Progenitor cell of endocrine pancreas (in vitro differentiated cells): ENCODE measurements at places on chromosomes 6 and 20. TPM values are rescaled to one million over a fixed set of nuclear protein-coding genes. Genes with fewer than 3 reads are reported as not detected.

- no peak for DNase-seq
These were observed 34.6 kb upstream of the HLA-G start for GRCh38 chr6:29793036-29793356.

The TP53TG5 gene
- not detected in 2 replicates for total RNA-seq

GRCh38 chr6:74937936-74938335, 267.9 kb downstream of the COL12A1 start:
- no peak for DNase-seq

DNA sequence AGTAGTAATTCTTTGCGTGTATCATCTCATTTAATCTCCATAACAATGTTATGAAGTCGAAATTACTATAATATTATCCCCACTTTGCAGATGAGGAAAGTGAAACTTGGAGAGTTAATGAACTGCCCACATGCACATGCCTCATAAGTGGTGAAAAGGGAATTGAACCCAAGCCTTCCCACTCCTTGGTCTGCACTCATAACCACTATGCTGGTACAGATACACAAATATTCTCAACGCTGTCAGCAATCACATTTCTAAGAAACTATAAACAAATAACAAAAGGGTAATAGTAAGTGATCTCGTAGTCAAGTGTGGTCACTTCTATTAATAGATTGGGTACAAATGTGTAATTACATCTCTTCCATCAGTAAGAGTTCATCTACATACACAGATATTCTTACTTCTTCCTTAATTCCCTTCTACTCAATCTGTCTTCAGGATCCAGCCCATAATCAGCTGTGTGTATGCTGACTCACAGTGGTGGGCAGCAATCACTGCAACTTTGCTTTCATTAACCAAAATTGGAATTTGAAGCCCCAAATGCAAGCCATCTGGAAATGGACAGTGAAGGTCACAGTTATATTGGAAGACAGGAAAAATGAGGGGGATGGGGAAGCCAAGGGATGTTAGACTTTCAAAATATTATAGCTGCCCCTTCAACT, 6.6 kb downstream of the PRSS35 start:
- DNase-seq, result no peak

The RGS17 gene
- 1.7 and 2.6 TPM in 2 replicates for total RNA-seq

DNA sequence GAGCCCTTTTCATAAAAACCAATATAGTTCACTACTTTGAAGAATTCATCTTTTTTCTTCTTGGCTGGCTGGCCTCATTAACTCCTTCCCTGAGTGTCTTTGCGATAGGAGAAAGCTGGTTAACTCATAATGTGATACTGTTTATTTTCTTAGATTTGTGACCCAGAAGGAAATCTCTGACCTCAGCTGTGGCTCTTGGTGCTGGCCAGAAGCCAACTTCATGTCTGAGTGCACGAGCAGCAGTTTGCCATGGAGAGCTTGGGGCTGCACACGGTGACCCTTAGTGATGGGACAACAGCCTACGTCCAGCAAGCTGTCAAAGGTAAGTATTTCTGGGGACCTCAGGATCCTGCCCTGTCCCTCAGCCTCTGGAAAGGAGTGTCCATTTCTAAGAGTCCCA, 16.7 kb upstream of the DEF6 start:
- DNase-seq, result no peak

The CD109 gene
- 0.24 and 0.27 TPM in 2 replicates for total RNA-seq

The RIMS1 gene
- 5.5 and 5.6 TPM in 2 replicates for total RNA-seq

The APCDD1L gene
- not detected in 2 replicates for total RNA-seq
